ENCODE measurements at places on chromosomes 7 and 10.

GRCh38 chr7:76009672-76010600 is 15.5 kb upstream of the TMEM120A start:
- no peak for DNase-seq

DNA sequence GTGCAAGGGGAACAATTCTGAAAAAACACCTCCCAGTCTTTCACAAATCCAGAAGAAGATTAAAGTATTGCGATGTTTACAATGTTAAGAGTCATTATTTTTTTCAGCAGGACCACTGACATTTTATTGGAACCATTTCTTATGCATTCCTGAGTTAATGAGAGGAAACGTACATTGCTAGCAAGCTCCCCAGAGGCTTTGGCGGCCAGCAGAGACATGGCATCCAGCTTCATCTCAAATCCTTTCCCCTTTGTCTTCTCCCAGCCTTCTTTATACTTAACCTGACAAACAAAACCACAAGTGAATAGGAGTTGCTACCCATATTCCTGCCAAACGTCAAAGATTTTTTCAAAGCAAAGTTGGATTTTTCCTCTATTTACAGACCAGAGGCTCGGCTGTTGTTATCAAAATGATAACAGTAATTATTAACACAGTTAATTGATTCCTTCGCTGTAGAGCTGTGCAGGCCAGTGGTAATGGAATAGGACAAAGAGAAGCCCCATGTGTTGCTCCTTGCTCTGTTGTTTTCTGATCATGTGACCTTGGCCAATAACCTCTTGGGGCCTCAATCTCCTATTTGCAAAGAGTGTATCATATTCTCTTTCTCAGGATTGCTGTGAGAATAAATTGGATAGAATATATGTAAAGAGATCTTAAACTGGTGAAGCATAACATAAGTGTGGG is 32.0 kb downstream of the NRAP start:
- no peak for DNase-seq

- DNase-seq, result no peak
Measured at GRCh38 chr7:108973075-108973474, 403.4 kb downstream of the DNAJB9 start.

- peak; percentile 32 for DNase-seq
Measured at GRCh38 chr10:114538181-114538906, 119.7 kb downstream of the ABLIM1 start.

DNA sequence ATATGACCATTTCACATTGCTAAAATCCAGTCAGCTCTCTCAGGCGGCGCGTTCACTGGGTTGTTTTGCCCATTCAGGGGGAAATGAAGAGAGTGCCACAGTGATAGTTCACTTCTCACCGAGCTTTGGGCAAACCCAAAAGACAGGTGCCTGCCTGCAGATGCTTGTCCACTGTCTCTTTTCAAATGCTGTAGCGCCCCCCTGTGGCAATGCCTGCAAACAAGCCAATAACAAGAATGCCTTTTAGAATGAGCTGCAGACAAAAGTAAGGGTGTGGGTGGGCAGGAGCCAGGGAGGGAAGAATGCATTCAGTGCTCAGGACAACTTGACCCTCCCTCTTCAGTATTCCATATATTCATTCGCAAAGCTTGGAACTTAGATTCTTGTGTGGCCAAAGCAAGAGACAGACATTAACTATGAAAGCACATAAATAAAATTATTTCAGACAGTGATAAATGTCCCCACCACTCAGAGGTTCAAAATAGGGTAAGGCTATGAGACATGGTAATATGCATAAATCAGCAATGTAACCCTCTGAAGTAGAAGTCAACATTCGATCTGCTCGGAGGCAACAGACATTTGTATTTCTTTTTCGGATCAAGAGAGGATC is 86.9 kb downstream of the JAZF1 start:
- DNase-seq, result peak; percentile 20

GRCh38 chr10:12566161-12567115 is 217.1 kb downstream of the CAMK1D start:
- DNase-seq, result no peak

GRCh38 chr7:81003326-81003725 is 84.5 kb upstream of the SEMA3C start:
- no peak for DNase-seq
